ENCODE measurements at places on chromosomes 6 and 20.

GRCh38 chr6:97097068-97098047 lies 172.8 kb downstream of the KLHL32 start:
- DNase-seq: no peak

- DNase-seq: no peak
Observed at GRCh38 chr6:2751871-2752270, 1.1 kb upstream of the MYLK4 start.

DNA sequence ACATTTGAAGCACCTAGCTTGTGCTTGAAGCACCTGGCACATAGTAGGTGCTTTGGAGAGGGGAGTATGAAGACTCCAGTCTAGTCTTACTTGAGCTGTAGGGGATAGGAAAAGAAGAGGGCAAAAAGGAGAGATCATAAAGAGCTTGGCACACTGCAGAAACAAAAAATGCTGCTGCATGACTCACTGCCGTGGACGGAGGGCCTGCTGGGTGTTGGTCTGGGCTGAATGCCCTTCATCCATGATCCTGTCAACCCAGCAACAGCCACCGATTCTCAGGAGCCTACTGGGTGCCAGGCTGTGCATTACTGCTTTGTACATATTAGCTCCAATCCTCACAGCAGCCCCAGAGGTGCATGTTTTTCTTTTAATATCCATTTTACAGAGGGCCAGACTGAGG lies 6.0 kb downstream of the PDYN start:
- DNase-seq: no peak

DNA sequence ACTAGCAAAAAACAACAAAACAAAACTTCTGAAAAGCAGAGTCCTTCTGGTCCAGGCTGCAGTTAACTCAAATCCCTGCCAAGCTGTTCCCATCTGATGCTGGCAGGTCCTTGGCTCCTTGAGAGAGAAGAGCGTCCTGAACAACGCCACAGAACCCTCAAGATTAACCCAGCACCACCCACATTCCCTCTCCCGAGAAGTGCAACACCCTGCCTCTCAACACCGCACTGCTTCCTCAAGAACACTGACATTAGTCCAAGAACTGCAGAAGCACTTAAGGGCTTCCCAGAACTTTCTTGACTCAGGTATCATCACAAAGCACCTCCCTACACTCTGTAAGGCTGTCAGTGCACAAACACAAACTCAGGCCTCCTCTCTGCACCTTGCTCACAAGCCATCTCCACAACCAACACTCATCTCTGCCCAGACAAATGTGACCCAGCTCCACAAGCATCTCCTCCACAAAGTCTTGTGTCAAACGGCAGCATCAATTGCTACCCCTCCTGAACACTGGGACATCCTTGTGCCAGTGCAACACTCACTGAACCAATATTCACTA lies 7.5 kb downstream of the MRPL14 start:
- DNase-seq: no peak

DNA sequence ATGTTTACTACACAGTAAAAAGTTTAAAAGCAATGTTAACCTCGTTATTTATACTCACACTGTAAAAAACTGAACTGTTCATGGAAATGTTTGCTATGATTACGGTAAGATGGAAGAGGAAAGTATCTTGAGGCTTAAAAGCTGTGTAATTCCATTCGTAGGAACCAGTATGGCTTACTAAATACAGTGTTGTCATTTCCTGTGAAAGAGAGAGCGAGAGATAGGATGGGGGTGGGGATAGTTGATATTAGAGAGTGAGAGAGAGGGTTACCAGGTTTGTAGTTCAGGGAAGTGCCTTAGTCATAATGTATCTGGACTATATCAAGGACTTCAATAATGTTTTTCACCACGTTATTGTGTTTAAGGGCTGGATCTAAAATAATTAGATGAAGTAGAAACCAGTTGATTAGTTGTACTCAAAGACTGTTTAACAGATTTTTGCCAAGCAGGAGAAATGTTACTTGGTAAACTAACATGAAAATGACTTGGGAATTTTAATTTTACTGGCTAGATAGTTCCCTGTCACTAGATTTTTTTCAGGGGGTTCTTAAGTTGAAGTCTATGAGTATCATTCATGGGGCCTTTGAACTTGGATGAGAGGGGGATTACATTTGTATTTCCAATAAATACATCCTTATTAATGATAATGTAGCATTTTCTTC lies 30.4 kb downstream of the AFDN start:
- DNase-seq: no peak
